ENCODE measurements at places on chromosomes 16 and 17. TPM values are rescaled to one million over a fixed set of nuclear protein-coding genes. Genes with fewer than 3 reads are reported as not detected.

DNA sequence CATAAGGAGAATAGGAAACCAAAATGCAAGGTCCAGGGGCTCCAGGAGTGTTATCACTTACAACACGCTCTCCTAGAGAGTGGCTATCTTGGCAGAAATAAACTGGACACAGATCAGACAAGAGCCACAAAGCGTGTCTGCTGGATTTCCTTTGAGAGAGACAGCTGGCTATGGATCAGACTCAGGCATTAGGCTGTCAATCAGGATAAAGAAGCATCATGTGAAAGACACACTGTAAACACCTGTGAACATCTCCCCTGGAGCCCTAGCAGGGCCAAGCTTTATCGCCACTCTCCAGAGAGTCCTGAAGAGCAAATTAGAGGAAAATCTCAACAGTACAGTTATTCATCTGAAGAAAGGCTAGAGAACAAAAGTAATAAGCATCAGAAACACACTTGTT is 26.0 kb downstream of the SYCE1L start:
- no peaks in the 10 kb centered on the region for H3K4me1 ChIP-seq

GRCh38 chr16:67407788-67408452 is 8.4 kb downstream of the ZDHHC1 start:
- no peaks in the 10 kb centered on the region for H3K36me3 ChIP-seq
- no peaks in the 10 kb centered on the region for H3K27me3 ChIP-seq
- no peak overlapping the region for H3K4me3 ChIP-seq
- H3K4me1 ChIP-seq, result peaks cover 2% of the 10 kb centered on the region
- DNase-seq, result no peak

DNA sequence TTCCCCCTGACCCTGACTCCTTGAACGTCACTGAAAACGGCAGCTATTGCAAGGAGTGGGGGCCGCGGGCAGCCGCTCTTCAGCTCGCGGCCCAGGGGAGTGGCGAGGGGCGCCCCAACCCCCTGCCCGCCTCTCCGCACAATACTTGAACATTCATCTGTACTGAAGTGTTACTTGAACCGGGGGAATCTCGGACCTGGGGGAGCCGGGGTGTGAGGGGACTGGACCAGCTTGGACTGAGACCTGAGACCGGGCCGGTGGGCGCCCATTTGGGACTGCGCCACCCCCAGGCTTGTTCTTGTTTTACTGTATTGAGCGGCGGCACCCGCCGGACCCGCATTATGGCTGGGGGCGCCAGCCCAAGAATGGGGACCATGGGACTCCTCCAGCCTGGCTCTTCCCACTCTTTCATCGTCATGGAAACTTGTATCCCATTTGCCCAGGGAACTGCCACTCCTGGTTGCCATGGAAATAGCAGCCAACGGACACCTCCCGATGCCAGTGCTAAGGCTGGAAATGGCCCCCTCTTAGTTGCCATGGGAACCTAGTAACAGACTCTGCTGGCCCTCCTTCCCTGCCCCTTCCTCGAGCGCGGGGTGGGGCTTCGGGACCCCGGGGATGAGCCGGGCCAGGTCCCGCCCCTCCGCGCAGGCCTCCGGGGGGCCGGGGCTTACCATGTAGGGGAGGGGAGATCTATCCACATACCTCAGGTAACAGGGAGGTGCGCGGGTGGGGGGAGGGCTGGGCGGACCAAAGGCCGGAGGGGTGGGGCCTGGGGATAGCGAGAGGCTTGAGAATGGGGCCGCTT is 805 bp upstream of the ORAI3 start:
- peak overlapping the region; percentile 66 for H3K27ac ChIP-seq
- H3K27me3 ChIP-seq, result no peaks in the 10 kb centered on the region
- H3K4me3 ChIP-seq, result peak overlapping the region; percentile 81
- H3K4me1 ChIP-seq, result peaks cover 12% of the 10 kb centered on the region
- peak; percentile 42 for DNase-seq
- H3K36me3 ChIP-seq, result peaks cover 16% of the 10 kb centered on the region

EFNB3 gene
- 0.52 TPM for total RNA-seq

Data from thymus (tissue), 14 donors.